ENCODE measurements at places on chromosomes 13 and 19.
A peak's percentile ranks its signal among the peaks of the same experiment; 100 is the strongest.

DNA sequence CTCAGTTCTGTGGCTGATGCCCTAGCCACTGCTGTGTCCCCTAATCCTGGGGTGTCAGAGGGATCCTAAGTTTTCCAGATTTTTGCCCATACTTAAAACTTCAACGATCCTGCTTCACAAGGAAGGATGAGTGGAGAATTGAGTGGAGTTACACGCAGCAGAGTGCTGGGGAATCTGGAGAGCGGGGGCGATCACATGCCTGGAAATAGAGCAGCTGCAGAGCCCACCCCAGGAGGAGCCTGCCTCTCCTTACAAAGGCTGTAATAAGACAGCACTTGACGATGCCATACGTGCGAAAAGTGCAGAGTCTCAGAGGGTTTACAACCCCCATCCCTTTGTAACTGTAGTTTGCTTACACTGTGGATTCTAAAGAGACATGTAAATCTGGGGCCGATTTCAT is 40.6 kb downstream of the SUGP2 start:
- no peak for DNase-seq

DNA sequence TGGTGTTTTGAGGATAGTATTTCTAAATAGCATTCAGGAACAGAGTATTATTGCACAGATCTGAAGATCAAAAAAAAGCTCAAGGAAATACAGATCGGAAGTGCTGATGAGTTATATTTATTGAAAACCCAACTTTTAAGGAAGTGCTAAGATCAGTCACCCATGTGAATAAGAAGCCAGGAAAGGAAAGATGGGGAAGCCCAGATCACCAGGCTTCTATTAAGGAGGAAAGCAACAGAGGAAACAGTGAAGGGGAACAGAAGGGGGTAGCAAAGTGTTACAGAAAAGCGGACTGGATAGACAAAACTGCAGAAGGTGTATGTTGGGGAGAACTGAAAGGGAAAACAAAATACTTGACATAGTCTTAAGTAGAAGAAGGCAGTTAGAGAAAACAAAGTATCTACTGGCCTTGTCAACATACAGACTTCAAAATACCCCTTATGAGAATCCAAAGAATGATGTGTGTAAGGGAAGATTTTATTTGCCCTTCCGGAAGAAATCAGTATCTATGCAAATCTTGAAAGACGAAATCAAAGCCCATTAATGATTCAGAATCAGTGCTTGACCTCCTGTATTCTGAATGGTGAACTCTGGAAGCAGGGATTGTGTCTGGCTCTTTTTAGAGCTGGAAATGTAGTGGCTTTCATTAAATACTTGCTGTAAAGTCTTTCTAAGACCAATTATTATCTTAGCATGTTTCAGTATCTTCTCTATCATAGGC is 12.1 kb downstream of the UFM1 start:
- DNase-seq: no peak

DNA sequence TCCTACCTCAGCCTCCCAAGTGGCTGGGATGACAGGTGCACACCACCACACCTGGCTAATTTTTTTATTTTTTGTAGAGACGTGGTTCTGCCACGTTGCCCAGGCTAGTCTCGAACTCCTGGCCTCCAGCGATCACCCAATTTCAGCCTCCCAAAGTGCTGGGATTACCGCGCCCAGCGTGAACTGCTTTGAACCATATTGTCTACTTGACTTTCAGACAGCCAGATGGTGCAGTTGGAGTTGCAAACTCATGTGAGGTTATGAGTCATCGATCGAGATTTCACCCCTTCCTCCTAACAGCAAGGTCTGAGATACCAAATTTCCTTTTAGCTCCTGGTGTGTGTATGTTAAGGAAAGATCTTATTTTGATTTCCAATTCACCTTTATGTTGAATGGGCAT is 2.7 kb downstream of the SLC27A1 start:
- DNase-seq: peak; percentile 39

- no peak for DNase-seq
These were observed 618.2 kb downstream of the UQCRFS1 start for GRCh38 chr19:28594737-28595136.

- no peak for DNase-seq
These were observed 134.0 kb downstream of the ENOX1 start for GRCh38 chr13:43652760-43653159.

DNA sequence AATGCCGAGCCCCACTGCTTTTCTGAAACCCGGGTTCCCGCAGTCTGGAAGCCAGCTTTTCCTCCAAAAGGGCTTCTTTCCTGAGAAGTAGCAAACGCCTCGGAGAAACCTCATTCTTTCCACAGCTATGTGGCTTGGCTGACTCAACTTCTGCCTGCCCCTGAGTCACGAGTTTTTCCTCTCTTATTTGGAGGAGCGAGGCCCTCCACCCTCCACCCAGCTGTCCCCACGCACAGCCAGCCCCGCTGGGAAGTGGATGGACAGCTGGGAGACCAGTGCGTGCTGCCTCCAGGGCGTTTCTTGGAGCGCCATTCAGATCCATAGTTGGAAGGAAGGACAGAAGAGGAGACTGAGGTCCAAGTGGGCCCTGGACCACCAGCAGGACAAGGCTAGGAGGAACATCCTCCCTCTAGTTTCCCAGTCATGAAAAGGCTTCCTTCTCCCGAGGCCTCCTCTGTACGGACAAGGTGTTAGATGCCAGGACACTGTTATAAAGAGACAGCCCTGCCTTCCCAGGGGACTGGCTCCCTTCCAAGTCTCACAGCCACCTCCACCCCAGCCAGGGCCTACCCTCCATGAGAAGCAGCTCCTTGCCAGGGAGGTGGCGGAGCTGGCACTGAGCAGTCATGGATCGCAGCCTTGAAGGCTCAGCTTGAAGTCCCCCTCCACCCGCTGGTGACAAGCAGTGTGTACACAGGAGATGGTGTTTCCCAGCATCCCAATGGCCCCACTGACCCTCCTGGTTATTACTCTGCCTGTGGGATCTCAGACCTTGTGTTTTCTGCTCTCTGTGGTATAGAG is 2.5 kb upstream of the PLEKHF1 start:
- no peak for DNase-seq

DNA sequence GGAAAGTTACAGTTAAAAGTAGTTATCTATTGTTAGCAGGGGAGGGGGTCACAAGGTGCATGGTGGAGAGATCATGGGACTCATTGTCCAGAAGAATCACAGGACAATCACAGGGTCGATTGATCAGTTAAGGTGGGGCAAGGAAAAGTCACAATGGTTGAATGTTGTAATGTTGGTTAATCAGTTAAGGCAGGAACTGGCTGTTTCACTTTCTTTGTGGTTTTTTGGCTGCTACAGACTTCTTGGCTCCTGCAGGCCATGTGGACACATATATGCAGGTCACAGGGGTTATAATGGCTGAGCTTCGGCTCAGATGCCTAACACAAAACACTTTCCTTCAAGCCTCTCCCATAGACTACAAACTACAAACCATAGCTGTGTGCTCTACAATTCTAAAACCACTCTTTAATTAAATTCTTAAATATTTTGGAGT is 6.9 kb upstream of the ZNF431 start:
- no peak for DNase-seq

GRCh38 chr19:29704562-29705558 is 10.2 kb downstream of the C19orf12 start:
- no peak for DNase-seq

- no peak for DNase-seq
These were observed 67.3 kb upstream of the TSHZ3 start for GRCh38 chr19:31416548-31416947.

- DNase-seq: no peak
These were observed 35.8 kb upstream of the SPART start for GRCh38 chr13:36382030-36382429.

GRCh38 chr13:36840718-36841250 is 21.8 kb downstream of the RFXAP start:
- DNase-seq: no peak

- DNase-seq: no peak
These were observed 37.8 kb upstream of the SOX1 start for GRCh38 chr13:112029143-112029542.

DNA sequence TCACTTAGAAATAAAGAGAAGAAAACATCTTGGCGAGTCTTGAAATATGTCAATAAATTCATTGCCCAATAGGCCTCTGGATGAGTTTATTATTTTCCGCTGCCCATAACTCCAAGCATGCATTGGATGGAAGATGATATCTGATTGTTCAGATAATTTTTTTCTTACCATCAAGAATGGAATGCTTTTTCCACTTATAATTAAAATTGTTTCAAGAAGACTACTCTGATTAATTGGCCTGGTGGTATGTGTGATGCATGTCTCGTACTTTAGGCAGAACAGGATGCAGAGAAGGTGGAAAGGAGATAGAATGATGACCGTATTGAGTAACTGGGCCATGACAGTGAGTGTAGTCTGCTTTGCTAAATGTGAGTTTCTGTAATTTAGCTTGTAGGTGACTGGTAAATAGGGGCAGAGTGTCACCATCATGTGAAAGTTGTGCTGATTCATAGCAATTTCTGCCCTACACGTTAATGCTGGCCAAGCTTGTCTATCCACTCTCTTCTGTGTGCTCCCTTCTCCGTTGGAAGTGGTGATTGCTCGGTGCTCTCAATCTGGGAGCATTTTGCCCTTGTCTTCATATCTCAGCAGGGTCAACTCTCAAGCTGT is 13.5 kb upstream of the SPATA13 start:
- DNase-seq: no peak

- no peak for DNase-seq
These were observed 217.9 kb downstream of the VWA8 start for GRCh38 chr13:41742917-41743552.

- DNase-seq: no peak
These were observed 26.6 kb downstream of the ZSWIM9 start for GRCh38 chr19:48196933-48197665.

GRCh38 chr19:49212016-49212701 is 54.6 kb downstream of the TRPM4 start:
- no peak for DNase-seq

GRCh38 chr19:3403489-3404323 is 37.3 kb downstream of the NFIC start:
- no peak for DNase-seq

GRCh38 chr13:59570204-59570603 is 593.5 kb downstream of the DIAPH3 start:
- no peak for DNase-seq

DNA sequence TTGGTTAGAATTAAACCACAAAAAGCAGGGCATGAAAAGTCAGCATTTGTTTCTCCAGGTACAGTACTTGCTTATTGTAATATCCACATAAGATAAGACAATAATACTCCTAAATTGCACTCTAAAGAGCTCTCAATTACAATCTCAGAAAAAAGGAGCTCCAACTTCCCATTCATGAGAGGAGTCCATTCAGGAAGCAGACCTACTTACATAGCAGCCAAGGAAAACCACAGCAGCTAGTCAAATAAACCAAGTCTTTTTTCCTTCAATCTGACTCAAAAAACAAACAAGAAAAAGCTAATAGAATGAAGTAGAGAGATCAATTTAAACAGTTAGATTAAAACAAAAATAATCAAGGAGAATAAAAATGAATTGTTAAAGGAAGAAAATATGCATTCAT is 885.2 kb upstream of the SLITRK6 start:
- DNase-seq: no peak

DNA sequence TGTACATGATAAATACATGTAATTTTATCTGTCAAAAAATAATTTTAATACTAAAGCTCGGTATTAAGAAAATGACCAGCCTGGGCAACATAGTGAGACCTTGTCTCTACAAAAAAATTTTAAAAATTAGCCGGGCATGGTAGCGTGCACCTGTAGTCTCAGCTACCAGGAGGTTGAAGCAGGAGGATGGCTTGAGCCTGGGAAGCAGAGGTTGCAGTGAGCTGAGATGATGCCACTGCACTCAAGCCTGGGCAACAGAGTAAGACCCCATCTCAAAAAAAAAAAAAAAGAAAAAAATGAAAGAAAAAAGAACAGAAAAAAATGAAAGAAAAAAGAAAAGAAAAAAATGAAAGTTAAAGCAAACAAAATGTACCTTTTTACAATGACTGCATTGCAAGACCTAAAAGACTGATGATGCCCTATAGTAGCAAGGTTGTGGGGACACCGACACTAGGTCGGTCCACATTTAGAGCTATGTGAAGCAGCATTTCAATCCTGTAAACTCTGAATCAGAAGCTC is 5.3 kb downstream of the ZFP14 start:
- no peak for DNase-seq

GRCh38 chr19:39307046-39307821 is 11.0 kb downstream of the IFNL1 start:
- no peak for DNase-seq

- DNase-seq: no peak
These were observed 863 bp downstream of the ANKRD10 start for GRCh38 chr13:110914081-110914330.
